SK-N-SH (cell line): ENCODE measurements at places on chromosomes 5 and 9.

DNA sequence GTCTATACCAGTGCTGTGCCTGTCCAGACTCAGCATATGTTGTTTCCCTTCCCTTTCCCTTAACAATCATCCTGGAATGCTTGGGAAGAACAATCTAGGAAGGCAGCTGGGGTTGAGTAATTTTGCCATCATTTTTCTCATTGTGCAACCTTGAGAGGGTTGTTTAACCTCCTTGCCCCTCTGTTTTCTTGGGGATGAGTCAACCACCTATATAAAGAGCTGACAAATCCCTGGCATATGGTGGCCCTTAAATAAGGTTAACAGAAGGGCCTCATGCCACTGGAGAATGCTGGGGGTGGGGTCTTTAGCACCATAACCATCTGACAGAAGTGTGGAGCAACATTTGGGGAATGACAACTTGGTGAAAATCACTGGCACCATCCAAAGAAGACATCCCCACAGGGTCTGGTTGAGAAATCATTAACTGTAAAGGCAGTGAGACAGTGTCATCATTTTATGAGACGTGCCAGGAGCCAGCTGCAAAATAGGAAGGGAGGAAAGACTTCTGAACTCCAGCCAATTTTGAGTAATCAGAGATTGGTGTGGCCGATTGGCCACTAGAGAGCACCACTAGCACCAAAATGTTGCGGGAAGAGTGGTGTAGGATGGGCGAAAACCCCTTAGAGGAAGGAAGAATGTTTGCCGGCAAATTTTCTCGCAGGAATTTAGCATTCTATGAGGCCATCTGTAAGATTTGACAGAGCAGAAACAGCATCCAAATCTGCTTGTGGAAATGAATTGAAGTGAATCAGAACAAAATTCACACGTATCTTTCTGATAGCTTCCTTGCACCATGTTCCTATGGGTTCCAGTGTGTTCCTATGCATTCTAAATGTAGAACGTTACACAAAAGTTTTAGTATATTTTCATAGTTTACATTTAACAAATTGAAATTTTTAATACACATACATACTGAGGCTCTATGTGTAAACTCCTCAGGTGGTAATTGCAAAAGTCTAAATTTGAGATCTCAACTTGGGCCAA lies 113.8 kb downstream of the MSX2 start:
- no peaks in the 10 kb centered on the region for H3K27me3 ChIP-seq
- DNase-seq = peak; percentile 17
- H3K4me3 ChIP-seq = no peak overlapping the region; the same call in 1 of the 2 replicates
- H3K36me3 ChIP-seq = no peaks in the 10 kb centered on the region
- no peaks in the 10 kb centered on the region for H3K4me1 ChIP-seq

GRCh38 chr5:61802456-61802855 lies 470.4 kb downstream of the ZSWIM6 start:
- no peak for DNase-seq
- H3K4me3 ChIP-seq = no peak overlapping the region
- no peaks in the 10 kb centered on the region for H3K27me3 ChIP-seq
- no peak overlapping the region for H3K27ac ChIP-seq
- H3K4me1 ChIP-seq = no peaks in the 10 kb centered on the region

DNA sequence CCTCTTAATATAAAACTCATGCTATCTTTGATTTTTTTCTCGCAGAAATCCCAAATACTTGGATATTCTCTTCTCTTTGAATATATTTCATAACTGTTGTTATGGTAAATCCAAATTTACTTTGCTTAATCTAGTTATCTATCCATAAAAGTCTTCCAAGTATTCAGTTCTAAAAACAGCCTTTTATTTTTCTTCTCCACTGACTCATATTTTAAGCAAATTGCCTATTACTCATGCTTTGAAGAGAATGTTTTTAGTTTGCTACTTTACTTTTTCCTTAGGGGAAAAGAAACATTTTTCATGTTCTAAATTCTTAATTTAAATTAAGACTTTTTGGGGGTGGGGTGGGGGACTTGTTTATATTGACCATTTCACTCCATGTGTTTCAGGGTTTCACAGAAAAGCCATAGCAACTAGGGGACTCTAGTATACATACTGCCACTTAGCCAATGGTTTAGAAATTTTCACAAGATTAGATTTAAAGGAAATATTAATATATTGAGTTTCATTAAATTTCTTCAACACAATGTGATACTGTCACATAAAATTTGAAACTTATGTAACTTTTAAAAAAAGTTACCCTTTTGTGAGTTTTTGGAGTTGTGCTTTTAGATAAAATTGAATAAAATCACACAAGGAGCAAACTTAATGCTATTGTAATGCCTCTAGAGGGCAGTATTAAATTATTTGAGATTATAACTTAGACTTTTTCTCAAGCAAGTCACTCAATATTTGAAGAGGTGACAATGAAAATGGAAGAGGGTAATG lies 545.8 kb upstream of the ARRDC3 start:
- H3K4me1 ChIP-seq = peaks cover 9% of the 10 kb centered on the region; the same call in 1 of the 2 replicates
- no peaks in the 10 kb centered on the region for H3K27me3 ChIP-seq
- H3K27ac ChIP-seq = peak overlapping the region; percentile 53
- H3K4me3 ChIP-seq = no peak overlapping the region; the same call in 1 of the 2 replicates
- DNase-seq = peak; percentile 25
- H3K36me3 ChIP-seq = no peaks in the 10 kb centered on the region

GRCh38 chr9:209143-209758 lies 5.4 kb upstream of the DOCK8 start:
- no peak for DNase-seq
- no peaks in the 10 kb centered on the region for H3K36me3 ChIP-seq
- H3K27ac ChIP-seq = no peak overlapping the region
- no peak overlapping the region for H3K4me3 ChIP-seq
- H3K4me1 ChIP-seq = no peaks in the 10 kb centered on the region
- peaks cover 38% of the 10 kb centered on the region for H3K27me3 ChIP-seq

GRCh38 chr5:133735346-133735745 lies 123.0 kb upstream of the FSTL4 start:
- H3K4me1 ChIP-seq = no peaks in the 10 kb centered on the region
- H3K4me3 ChIP-seq = no peak overlapping the region
- H3K27ac ChIP-seq = no peak overlapping the region
- no peaks in the 10 kb centered on the region for H3K36me3 ChIP-seq

DNA sequence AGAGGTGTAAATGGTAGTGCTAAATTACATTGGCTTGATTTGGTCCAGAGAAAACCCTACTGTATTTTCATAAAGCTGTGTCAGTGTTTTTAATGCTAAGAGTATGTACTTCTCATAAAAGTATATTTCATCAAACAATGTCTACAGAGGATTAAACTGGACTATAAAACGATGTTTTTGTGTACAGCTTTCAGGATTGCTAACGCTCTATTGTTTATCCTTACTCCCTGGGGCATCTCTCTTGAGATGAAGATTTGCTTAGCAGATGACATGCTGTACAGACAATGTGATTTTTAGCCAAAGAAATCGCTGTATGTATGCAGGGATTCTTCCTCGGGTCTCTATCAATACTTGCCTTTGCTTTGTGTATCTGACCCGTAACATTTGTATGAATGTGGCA lies 216.0 kb downstream of the FBXL7 start:
- DNase-seq = no peak
- no peak overlapping the region for H3K4me3 ChIP-seq
- peaks cover 15% of the 10 kb centered on the region for H3K4me1 ChIP-seq
- H3K27me3 ChIP-seq = no peaks in the 10 kb centered on the region
- H3K27ac ChIP-seq = no peak overlapping the region
